ENCODE measurements at places on chromosomes 6 and 20.
A peak's percentile ranks its signal among the peaks of the same experiment; 100 is the strongest.

DNA sequence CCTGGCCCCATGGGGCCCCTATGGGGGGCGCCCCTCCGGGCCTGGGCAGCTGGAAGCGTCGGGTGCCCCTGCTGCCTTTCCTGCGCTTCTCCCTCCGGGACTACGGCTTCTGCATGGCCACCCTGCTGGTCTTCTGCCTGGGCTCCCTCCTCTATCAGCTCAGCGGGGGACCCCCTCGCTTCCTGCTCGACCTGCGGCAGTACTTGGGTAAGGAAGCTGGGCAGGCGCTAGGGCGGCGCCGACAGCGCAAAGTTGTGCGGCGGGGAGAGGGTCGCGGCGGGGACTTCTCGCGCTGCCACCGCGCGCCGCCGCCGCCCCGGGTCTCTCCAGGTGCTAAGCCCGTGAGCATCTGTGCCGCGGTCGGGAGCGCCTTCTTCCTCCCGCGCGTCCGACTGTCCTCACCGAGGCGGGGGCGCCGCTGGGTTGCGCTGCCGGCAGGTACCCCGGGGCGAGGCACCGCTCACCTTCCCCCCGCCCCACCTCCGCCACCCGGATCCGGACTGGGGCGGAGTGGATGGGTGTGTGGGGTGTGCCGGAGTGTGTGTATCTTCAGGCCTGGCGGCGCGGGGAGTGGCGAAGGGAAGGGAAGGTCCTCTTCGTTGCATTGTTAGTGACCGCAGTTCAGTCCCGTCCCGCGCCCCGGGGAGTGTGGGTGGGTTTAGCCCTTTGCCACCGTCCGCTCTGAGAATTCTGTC lies 788 bp downstream of the UST start:
- DNase-seq, result peak; percentile 35

- no peak for DNase-seq
Measured at GRCh38 chr6:130981409-130981808, 81.6 kb downstream of the EPB41L2 start.

DNA sequence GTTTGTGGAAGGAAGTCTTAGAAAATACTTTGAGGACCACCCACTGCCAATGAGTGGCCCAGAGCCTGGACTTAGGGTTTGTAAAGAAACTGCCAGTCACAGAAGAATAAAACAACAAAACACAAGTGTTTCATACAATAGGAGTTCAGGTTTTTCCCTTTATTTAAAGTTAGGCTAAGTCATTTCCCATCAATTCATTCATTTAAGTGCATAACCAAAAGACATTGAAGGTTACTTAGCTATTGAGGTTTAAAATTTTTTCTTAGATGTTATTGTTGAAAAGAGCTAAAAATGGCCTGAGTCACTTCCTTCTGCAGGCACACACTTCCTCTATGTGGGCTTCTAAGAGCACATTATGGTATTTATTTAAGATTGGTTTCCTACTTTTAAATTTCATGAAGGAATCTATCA lies 54.2 kb downstream of the ARMC2 start:
- no peak for DNase-seq

GRCh38 chr6:21414065-21414464 lies 179.5 kb upstream of the SOX4 start:
- DNase-seq, result no peak

DNA sequence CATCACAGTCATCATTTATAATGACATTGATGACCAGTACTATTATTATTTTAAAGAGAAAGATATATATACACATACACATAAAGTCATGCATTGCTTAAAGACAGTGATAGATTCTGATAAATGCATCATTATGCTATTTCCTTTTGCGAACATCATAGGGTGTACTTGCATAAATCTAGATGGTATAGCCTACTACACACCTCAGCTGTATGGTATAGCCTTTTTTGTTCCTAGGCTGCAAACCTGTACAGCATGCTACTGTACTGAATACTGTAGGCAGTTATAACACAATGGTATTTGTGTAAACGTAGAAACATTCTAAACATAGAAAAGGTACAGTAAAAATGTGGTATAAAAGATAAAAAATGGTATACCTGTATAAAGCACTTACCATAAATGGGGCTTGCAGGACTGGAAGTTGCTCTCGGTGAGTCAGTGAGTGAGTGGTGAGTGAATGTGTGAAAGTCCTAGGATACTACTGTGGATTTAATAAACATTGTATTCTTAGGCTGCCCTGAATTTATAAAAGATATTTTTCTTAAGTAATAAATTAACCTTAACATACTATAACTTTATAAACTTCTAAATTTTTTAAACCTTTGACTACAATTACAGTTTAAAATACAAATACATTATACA lies 23.9 kb downstream of the QKI start:
- no peak for DNase-seq

DNA sequence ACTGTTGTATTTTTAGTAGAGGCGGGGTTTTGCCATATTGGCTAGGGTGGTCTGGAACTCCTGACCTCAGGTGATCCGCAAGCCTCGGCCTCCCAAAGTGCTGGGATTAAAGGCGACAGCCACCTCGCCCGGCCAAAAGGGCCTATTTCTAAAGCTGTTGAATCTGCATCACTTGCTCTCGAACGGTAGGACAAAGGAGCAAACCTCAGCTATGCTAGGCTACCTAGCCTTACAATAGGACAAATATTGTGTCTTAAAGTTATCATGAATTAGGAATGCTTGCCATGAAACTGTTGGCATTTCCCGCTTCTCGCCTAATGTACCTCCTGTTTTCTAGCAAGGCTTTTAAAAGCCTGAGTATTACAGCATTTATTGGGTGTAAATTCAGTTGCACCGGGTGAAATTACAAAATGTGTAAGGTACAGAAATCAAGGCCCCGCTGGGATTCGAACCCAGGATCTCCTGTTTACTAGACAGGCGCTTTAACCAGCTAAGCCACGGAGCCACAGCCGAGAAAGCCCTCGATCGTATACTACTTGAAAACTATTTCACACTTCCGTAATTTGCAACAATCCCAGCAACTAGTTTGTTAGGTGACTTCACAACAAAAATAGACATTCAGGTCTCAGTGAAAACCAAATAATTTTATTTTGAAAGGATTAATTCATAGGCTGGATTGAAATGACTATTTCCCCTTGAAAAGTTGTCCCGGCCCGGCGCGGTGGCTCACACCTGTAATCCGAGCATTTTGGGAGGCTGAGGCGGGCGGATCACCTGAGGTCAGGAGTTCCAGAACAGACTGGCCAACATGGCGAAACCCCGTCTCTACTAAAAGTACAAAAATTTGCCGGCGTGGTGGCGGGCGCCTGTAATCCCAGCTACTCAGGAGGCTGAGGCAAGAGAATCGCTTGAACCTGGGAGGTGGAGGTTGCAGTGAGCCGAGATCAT lies 211.6 kb upstream of the ZNF184 start:
- DNase-seq, result no peak

DNA sequence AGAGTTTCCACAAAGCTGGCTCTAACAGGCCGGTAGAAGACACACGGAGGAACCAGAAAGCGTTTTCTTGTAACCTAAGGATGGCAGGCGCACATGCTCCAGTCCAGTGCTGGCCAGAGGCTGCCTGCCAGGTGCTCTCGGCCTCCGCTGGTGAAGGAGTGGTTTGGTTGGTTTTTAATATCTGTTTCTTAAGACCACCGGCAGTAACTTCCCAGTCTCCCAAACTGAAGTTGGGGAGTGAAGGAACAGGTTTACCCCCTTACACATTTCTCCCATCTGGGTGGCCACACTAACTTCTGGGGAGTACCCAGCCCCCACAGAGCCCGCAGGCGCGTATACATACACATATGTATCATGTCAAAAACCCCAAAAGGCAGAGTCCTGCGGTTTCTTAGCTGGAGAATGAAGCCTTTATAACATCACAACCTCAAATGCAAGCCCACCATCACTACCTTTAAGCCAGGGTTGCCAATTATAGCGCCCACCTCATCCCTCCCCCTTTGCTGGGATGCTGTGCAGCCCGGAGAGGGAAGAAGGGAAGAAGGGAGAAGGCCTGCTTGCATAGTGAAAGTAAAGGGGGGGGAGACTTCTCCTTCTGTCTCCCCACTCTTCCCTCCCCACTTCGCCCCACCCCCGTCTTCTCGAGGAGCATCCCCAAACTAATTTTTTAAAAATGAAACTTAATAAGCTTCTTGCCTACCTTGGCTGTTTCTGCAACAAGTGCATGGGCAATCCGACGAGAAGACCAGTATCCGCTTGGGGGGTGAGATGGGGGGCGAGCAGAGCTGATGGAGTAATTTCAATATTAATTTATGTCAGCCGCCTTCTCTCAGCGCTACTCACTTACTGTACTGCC lies 1.0 kb downstream of the TRERF1 start:
- no peak for DNase-seq

DNA sequence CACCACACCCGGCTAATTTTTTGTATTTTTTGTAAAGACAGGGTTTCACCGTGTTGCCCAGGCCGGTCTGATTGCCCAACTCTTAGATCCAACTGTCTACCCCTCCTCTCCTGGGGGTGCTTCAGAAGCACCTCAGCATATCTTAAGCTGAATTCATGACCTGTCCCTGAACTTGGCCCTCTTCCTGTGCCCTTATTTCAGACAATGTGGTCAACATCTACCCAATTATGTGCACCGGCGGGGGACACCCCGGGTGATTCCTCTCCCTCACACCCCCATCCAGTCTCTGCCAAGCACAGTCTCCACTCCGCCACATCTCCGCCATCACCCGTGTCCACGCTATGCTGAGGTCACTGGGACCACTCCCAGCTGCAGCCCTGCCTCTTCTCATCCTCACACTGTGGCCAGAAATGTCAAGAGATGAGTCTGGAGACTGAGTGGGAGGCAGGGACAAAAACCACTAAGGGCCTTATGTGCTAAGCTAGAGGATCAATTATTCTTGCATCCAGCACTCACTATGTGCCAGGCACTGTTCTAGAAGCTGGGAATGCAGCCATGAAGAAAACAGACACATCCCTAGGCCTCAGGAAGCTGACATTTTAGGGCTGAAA lies 111.9 kb downstream of the ARMC2 start:
- DNase-seq, result no peak

- DNase-seq, result no peak
Measured at GRCh38 chr6:20109526-20109925, 102.7 kb downstream of the MBOAT1 start.
